ENCODE measurements at places on chromosomes 11 and 22.

DNA sequence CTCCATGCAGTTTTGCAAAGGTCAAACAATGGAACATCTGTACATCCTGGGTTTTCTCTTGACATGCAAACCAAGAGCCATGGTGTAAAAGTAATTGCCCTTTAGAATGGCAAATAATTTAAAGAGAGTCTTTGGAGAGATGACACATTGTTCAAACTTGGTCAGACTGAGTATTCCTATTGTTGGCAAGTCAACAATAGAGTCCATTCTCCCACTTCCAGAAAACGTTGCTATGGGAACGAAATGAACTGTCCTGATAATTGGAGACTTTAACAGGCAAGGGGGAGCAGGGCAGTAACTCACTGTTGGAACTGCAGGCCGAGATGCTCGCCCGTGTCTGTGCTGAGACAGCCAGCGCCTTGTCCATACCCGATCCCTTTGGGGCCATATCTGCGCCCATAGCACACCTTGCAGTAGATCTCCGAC, 13.9 kb downstream of the CSRP3 start:
- no peak for DNase-seq

DNA sequence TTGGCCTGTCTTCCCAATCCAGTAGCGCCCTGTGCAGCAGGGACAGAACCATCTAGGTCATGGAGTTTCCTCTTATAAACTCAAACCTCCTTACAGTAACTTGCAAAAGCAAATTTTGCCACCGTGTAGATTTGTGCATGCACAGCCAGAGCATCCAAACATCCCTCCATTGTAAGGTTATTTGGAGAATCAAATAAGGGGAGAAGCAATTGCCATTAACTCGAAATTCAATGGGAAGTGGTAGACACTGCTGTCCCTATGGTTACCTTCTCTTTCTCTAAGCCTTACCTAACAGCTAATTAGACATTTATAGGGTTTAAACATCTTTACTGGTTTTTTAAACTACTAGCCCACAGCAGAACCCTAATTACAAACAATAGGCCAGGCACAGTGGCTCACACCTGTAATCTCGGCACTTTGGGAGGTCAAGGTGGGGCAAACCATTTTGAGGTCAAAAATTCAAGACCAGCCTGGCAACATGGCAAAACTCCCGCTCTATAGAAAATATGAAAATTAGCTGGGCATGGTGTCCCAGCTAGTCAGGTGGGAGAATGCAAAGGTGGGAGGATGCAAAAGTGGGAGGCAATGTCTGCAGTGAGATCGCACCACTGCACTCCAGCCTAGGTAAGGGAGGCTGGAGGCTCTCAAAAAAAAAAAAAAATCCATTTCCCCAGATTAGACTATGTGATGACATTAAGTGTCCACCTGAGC, 6.6 kb downstream of the HSPA8 start:
- no peak for DNase-seq

DNA sequence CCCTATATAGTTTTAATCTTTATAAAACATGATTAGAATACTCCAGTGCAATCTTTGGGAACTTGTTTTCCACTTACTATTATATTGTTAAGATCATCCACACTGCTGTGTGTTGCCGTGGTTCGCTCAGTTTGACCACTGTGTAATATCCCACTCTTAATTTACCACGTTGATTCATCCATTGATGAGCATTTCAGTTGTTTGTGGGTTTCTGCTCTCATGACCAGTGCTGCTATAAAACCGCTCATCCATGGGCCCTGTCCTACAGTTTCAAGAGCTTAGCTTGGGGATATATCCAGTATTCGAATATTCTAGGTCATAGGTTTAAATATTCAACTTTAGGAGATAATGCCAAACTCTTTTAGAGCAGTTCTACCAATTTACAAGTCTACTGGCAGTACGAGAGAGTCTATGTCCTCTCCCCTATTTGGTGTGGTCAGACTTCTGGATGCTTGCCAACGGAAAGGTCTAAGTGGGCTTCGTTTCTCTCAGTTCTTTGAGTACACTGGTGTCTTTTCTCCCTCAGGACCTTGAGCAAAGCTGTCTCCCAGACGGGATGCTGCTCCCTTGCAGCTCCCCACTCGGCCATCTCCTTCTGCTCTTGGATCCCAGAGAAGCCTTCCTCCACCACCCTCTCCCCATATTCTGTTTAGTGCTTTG, 94.9 kb upstream of the ALX4 start:
- no peak for DNase-seq

GRCh38 chr11:75981546-75981945, 166.5 kb downstream of the UVRAG start:
- no peak for DNase-seq

GRCh38 chr11:114880442-114880841, 202.1 kb downstream of the NXPE2 start:
- no peak for DNase-seq

Data from NCI-H1105 (cell line).